ENCODE measurements at places on chromosomes 2 and 18.

DNA sequence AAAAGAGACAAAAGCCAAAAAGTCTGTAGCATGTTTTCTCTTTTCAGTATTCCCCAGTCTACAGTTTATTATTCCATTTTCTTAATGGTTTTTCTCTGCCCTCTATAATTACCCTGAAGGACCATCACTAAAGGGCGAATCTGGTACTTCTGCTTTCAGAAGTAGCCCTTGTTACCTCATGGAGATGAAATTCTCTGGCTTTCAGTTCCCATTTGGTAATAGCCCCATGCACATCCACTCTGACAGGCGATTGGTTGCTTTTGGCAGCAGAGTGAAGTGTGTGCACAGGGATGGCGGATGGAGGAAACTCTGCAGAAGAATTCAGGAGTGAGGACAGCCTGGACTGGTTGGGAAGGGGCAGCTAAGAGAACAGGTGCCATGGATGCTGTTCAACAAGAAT lies 66.3 kb upstream of the NABP1 start:
- no peak for DNase-seq

DNA sequence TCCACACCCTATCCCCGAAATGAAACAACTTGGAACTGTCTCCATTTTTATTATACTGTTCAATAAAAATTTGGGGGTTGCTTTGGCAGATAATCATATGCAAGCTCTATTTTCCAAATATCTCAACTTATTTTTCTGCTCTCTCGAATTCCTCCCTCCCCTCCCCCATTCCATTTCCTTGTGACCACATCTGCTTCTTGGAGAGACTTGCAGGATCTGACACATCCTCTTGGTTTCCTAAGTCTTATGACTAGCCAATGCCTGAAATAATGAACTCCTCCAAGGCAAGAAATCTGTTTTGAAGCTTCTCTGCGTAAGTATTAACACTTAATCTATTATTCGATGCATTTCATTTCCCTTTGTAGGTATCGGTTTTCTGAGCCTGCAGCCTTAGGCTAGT lies 16.1 kb downstream of the TGIF1 start:
- DNase-seq: no peak

GRCh38 chr2:68244456-68244855 lies 7.9 kb downstream of the PPP3R1 start:
- no peak for DNase-seq

GRCh38 chr2:120568975-120569268 lies 166.7 kb upstream of the GLI2 start:
- no peak for DNase-seq

- peak; percentile 76 for DNase-seq
These were observed 131.9 kb upstream of the ALKAL2 start for GRCh38 chr2:419687-420317.

All from immature natural killer cell (primary cell).